Daoy (cell line): ENCODE measurements at places on chromosomes 3 and 15.
A peak's percentile ranks its signal among the peaks of the same experiment; 100 is the strongest.

- DNase-seq: peak; percentile 98
Observed at GRCh38 chr3:184320104-184320445, 5.7 kb downstream of the EIF4G1 start.

DNA sequence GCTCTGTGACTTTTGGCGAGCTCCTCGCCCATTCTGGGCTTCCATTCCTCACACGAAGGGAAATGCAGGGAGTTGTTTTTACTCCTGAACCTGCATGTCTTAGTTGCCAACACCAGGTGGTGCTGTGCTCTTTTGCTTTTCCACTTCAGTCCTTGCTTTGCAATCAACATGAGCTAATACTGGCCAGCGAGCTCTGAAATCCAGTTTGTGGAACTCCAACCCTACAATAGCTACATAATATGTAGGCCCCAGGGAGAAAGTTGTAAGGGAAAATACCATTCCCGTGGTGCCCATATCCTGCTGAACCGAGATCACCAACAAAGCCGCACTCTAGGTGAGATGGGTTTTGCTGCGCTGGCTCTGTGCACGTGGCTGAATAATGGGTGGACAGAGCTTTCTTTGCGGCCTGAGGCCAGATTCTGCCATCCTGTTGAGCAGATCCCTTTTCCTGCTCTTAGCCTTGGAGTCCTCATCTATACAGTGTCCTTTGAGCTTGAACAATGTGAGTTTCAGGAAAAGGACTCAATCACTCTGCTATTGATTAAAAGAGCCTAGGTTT, 25.0 kb downstream of the LSM3 start:
- peak; percentile 59 for DNase-seq

GRCh38 chr15:74400915-74401757, 32.6 kb downstream of the SEMA7A start:
- DNase-seq: peak; percentile 62

DNA sequence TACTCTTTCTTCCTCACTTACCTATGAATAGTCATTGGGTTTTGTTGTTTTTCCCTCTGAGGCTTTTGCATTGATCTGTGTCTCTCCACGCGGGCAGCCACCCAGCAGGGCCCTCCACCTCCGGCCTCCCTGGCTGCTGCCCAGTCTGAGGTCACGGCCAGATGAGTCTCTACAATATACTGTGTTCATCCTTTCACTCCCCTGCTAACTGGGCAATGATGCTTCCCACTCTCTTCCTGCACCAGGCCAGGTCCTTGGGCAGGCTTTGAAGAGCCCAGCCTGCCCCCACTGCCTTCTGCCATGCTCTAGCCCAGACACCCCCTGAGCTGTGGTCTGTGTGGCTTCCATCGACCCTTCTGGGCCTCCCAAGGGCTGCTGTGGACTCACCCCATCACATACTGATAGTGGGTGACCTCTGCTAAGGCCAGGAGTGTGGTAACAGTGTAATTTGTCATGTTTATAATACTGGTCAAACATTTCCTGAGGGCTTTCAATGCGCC, 18.0 kb downstream of the PDIA5 start:
- no peak for DNase-seq

- DNase-seq: no peak
Observed at GRCh38 chr3:5791558-5791957, 604.1 kb downstream of the EDEM1 start.

DNA sequence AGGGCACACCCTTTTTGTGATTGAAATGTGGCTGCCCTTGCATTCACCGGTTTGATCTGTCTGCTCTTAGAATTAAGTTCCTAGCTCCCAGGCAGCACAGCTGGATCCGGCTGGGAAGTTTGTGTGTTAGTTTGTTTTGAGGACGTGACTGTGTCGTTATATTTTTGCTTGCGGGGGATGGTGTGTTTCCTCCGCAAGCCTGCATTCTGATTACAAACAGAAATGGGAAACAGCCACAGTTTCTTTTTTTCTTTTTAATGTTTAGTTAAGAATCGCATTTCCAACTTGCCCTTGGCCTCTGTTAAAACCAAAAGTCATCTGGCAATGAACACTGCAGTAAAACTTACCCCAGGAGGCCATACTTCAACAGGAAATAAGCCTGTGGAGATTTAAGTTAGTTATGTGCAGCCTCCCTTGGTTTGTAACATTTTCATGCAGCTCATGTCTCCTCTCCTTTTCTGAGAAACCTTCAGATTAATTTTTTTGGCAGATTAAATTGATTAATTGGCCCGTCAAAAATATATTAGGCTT, 888 bp downstream of the TMOD3 start:
- DNase-seq: no peak

GRCh38 chr3:8466526-8466925, 35.1 kb upstream of the LMCD1 start:
- DNase-seq: no peak

GRCh38 chr3:113548501-113548900, 16.1 kb downstream of the SIDT1 start:
- DNase-seq: no peak

- DNase-seq: no peak
Observed at GRCh38 chr15:90743407-90743806, 26.3 kb downstream of the BLM start.

DNA sequence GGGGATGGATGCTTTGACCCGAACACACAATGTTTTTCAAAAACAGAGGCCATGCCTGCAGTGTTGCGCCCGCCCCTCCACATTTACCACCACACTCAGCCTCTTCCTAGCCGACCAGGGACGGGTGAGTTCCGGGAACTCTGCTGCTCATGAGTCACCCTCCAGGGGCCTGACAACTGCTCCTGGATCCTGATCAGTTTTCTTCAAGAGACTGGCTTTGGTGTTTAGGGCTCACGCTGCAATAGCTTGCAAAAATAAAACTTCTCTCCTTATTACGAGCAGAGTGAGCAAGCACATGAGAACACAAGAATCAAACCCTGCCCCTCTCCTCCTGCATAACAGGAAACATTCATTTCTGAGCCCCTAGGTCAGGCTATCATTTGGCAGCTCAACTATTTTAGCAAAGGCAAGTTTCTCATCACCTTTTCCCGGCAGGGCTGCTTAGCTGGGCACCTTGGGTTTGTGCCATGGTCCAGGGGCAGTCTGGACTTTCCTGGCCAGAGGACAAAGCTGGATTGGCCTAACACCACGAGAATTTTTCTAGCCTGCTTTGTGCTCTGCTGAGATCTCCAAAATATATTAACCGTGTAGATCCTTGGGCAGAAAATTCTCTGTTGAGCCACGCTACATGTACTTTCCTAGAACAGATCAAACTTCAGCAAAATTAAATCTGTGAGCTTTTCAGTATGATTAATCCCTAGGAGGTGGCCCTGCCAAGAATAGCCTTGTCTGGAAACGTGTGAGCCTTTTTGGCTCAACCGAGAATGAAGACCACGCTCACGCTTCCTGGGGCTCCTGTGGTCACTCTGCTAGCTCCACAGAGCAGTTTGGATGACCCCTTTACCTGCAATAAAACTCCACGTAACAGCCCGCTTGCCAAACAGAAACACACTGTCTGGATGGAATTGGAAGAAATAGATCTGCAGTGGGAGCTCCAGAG, 52.7 kb upstream of the SPATA12 start:
- peak; percentile 77 for DNase-seq

DNA sequence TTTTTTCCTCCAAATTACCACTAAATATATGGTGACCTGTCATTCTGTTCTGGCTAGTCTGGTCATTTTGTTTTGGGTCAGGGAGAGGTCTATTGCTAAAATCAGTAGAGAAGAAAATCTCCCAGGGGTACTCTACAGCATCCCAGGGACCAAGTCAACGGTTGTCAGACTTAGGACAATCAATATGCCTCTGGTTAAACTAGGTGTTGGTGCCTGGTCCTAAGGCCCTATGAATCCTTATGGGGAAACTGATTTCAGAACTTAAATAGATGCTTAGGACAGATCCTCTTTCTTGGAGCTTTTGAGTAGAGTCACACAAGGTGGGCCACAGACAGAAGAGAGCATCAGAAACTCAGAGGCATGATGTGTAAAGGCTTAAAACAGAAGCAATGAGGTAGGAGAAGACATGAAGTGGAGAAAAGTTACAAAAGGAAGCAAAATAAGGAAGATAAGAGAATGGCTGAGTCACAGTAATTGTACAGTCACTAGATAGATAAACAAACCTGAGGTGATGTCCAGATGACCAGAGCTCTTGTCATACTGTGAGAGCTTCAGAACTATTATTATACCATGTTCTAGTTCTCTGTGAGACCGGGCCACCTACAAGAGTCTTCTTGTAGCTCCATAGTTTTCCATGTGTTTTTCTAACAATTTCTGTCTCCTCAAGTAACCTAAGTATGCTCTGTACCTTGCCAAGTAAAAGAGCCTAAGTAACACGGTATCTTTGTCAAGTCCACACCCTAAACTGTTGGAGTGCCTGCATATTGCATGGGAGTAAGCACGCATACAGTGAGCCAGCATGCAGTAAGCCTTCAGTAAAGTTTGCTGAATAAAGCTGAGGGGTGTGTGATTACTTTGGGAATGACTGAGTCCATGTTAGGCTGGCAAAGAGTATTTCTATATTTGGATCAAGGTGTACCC, 44.6 kb upstream of the LEKR1 start:
- DNase-seq: peak; percentile 47

- no peak for DNase-seq
Observed at GRCh38 chr3:50154476-50154839, 666 bp upstream of the SEMA3F start.

GRCh38 chr15:70794596-70795310, 31.4 kb upstream of the UACA start:
- DNase-seq: peak; percentile 65
